AG09309 (cell line): ENCODE measurements at places on chromosomes 4 and X.

GRCh38 chrX:121307449-121307848 is 260.0 kb downstream of the GLUD2 start:
- no peak for DNase-seq

DNA sequence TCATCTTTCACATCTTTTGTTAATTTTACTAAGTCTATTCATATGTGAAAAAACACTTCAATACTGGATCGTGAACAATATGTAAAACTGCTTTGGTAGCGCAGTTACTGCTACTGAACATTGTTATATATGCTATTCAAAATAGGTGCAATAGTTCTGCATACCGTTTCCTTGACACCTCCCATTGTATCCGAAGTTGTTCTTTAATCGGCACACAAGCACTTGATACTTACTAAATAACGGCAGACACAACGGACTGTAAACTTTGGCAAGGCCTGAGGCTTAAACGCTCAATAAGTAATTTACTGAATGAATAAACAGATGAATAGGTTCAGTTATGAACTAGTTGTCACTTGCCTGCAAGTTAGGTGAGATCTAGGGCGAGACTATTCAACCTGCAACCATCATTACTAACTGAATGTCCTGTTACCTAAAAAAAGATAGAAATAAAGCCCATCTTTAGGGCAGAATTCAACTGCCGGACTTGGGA is 620 bp downstream of the ANAPC10 start:
- no peak for DNase-seq

DNA sequence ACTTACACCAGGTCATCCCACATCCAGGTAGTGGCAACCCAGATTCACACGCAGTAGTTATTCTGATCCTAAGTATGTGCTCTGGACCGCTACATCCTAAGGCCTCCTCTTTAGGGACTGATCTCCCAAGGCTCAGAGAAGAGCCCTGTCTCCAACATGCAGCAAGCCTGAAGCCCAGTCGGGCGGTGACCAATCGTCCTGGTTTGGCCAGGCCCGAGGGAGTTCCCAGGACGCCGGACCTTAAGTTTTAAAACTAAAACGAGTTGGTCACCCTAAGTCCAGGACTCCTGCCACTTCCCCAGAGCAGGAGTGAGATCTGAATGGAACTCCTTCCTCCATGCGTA is 385 bp downstream of the LYAR start:
- no peak for DNase-seq

DNA sequence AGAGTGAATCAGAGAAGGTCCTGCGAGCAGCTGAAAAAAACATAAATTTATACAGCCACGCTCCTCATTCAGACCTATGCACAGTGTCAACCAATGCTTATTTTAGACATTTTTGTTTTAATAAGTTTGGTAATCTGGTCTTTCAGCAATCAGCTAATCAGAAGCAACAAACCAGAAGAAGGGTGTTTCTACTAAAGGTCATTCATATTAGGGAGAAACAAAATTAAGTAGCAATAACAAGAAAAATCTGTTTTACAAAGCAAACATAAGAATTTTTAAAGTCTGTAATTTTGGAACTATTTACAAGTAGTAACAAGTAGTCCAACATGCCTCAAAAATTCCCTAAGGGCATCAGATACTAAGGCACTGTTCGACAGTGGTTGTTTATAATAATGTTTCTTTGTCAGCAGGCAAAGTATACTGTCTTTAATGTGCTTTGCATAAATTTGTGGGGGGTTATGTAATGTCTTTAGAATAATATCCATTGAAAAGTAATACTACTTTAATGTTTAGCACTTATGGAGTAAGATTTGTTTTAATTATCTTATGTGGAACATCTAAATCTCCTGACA is 82.8 kb downstream of the PHOX2B start:
- DNase-seq: no peak

DNA sequence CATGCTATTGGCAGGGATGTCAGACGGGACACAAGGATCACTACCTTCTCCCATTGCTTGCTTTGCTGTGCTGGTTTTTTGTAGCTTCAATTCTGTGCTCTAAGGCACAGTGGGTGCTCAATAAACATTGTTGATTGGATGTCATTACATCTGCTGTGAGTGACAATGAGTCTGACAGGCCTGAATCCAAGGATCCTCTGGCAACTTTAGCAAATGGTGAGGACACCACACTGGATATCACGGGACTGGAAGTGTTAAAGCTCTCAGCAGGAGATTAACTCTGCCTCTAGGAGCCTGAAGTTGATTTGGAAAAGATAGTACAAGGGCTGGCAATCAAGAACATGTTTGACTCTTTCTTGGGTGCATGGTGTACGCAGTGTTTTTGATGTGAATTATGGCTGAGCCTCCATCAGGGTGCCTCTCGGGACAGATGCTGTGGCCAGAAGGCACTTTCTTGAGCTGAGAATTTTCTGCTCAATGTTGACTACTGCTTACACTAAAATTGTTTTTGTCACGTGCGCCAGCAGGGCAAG is 217.9 kb downstream of the ARAP2 start:
- DNase-seq: no peak

- no peak for DNase-seq
These were observed 12.6 kb downstream of the TAF1 start for GRCh38 chrX:71378732-71379131.

DNA sequence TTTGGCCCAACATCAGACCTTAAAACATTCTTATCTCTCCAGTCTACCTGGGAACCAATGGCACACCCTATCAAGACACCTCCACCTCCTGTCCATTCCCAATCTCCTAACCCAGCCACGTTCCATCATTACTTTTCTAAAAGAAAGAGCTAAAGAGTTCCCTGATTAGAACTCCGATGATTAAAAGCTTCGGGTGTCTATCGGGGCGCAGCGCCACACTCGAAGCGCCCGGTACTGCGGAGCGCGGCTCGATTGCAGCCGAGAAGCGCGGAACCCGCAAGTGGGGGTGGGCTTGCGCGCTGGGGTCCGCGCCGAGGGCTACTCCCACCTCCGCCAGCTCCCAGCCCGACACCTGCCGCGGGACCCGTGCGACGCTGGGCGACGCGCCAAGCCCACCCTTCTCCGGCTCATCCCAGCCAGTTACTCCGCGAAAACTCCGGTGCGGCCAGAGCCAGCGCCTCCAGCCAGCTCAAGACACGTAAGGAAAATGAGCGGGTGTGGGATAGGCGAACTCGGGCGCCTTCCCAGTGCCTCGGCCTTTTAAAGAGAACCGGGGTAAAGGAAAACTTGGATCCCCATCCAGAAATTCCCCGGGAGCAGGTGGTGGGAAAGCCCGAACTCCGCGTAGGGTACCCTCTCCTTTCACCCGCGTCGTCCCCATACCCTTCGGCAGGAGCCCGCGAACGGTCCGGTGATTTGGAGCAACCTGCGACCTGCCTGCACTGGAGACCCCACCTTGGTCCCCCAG is 593 bp downstream of the NPY1R start:
- no peak for DNase-seq

DNA sequence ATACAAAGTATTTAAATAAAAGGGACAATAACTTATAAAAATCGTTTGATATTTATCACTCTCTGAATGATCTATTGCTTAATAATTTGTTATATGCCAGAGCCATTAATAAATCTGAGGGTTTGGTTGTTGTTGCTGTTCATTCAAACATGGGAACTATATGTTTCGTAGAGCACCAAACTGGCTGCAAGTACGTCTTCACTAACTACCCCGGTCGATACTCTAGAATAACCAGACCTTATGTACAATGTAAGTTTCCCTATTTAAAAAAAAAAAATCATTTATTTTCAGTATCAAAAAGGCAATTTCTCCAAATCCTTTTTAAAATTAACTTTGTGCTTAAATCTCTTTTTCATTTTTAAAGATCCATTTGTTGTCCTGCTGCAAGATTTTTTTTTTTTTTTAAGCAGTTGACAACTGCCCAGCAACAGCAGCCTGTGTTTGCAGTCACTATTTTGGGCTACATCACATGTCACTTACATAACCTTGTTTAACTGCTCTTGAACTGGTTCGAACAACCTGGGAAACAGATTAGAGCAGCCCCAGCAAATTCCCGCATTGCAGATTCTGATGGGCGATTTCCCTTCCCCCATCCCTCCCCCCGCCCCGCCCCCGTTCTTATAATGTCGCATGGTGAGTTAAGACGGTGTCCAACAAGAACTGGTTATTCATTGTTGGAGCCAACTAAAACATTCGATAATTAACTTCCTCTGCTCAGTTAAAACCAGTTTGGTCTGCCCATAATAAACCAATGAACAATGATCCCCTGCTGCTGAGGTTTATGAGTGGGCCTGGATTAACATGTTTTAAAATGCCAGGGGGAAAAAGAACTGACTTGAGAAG is 238.9 kb downstream of the NR3C2 start:
- no peak for DNase-seq

- DNase-seq: no peak
These were observed 7.2 kb downstream of the MRFAP1 start for GRCh38 chr4:6647582-6648230.

GRCh38 chrX:22433292-22434070 is 160.8 kb downstream of the CBLL2 start:
- DNase-seq: no peak

- peak; percentile 77 for DNase-seq
These were observed 110.8 kb downstream of the AFAP1 start for GRCh38 chr4:7828793-7829301.

GRCh38 chr4:36208893-36209473 is 35.3 kb downstream of the ARAP2 start:
- DNase-seq: no peak

- no peak for DNase-seq
These were observed 150.0 kb downstream of the CBR4 start for GRCh38 chr4:168859888-168860694.

- DNase-seq: no peak
These were observed 138.7 kb upstream of the RAPGEF2 start for GRCh38 chr4:158964114-158964727.

DNA sequence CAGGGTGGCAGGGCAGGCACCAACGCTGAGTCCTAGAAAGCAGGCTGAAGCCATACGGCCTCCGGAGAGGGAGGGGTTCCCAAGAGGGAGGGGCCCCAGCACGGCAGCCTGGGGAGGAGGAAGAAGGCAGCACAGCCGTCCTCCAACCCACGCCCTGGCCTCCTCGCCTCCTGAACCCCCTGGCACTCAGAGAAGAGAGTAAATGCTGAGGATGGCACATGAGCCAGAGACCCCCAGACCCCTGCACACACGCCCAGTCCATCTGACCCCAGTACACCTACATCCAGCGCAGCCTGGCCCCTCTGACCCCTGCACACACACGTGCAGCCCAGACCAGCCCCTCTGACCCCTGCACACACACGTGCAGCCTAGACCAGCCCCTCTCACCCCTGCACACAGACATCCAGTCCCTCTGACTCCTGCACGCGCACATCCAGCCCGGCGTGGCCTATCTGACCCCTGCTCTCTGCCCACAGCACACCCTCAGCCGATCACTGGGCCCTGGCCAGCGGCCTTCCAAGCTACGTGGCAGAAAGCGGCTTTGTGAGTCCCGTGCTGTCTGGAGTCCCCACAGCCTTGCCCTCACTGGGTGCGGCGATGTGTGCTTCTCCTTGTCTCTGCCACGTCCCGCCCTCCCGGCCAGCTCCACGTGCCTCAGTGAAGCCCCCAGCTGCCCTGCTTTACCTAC is 18.5 kb downstream of the ATP5ME start:
- DNase-seq: no peak

GRCh38 chr4:32087211-32087610 is 1367.0 kb downstream of the PCDH7 start:
- no peak for DNase-seq

- no peak for DNase-seq
These were observed 1070.3 kb downstream of the STIM2 start for GRCh38 chr4:27930976-27931375.

GRCh38 chr4:140004549-140004895 is 149.5 kb downstream of the MAML3 start:
- peak; percentile 7 for DNase-seq

DNA sequence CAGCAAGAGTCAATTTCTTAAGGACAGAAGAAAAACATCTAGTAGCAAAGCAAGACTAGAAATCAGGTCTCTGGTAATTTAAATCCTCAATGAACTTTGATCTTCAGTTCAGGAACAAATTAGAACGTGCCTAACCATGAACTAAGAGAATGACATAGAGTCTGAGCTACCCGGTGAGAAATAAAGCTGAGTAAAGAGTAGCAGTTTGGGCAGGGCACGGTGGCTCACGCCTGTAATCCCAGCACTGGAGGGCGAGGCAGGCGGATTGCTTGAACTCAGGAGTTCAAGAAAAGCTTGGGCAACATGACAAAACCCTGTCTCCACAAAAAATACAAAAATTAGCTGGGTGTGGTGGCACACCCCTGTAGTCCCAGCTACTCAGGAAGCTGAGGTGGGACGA is 37.7 kb downstream of the ACE2 start:
- DNase-seq: no peak

GRCh38 chrX:139844163-139844562 is 88.7 kb downstream of the ATP11C start:
- no peak for DNase-seq

GRCh38 chr4:172147687-172148086 is 334.5 kb downstream of the GALNTL6 start:
- DNase-seq: no peak

DNA sequence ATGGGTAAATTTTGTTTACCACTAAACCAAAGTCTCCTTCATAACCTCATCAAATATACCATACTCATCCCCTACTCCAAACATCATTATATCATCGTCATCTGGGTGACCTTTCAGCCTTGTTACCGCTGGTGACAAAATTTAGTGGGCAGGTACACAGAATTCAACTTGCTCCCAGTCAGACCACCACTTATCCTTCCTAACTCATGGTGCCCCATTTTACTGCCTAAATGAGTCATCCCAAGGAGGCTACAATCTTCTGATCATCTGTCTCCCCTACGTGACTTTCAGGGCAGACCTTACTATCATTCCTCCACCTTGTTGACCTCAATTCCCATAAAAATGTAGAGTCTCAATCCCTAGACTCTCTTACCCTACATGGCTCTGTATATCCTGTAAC is 49.6 kb downstream of the DCHS2 start:
- DNase-seq: no peak

GRCh38 chr4:108072300-108072699 is 82.6 kb downstream of the HADH start:
- no peak for DNase-seq

DNA sequence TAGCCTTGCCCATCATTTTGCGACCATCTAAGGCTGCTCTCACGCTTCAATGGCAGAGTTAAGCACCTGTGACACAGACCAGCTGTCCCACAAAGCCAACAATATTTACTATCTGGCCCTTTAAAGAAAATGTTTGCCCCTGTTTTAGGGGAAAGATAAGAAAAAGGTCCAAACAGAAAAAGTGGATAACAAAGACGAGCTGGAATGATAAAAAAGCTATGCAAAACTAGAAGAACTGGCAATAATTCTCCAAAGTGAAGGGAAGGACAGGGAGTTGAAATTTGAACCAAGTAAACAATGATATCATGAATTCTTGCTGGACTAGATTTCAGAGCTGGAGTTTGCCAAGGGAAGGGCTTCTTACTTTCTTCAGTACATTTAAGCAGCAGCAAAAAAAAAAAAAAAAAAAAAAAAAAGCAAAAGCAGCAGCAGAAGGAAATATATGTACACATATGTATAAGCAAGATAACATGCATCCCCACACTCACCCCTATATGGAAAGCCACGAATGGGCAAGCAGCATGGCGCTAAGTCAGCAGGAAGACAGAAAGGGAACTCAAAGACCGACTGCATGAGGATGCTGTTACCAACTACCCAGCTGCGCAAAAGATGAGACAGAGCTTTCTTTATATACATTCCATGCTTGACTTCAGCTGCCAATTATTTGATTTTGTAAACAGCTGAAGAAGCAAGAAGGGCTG is 12.5 kb downstream of the TRAPPC2 start:
- DNase-seq: peak; percentile 42
